ENCODE measurements at places on chromosomes 7 and 10.

GRCh38 chr10:100907175-100907574 is 5.6 kb upstream of the SLF2 start:
- no peak for DNase-seq

- DNase-seq = no peak
These were observed 48.3 kb upstream of the MYL10 start for GRCh38 chr7:101677391-101677790.

DNA sequence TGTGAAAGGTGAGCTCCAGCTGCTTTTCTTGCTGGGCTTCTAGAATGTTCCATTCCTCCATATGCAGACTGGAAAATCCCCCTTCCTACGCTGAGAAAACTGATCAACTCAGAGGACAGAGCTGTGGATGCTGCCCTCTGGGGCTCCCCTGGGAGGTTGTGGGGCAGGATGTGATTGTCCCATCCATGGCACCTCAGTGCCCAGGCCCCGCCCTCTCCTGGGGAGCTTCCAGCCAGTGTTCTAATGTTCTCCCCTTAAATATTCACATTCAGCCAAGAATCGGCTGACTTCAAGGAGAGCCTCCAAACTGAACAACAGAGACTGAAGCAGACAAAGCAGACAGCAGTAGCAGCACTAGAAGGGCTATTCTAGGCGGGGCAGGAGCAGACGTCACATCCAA is 55.0 kb downstream of the RAMP3 start:
- DNase-seq = no peak

- no peak for DNase-seq
These were observed 196.6 kb downstream of the TRIL start for GRCh38 chr7:28761505-28761904.

DNA sequence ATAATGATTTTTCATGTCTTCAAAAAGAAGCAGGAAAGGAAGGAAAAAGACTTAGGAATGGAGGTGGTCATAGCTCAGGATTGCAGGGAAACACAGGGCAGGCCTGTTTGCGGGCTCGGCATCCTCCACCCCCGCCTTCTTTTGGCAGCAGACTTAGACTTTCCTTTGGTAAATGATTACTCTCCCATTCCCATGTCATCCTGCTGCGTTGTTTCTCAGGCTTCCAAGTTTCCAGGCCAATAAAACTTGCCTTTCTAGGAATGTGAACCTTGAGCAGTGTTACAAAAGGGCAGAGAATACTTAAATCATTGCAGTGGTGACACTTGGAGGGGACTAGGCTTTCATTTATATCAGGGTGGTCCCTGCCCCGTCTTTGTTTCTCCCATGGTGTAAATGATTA is 34.0 kb upstream of the DGKB start:
- DNase-seq = no peak

DNA sequence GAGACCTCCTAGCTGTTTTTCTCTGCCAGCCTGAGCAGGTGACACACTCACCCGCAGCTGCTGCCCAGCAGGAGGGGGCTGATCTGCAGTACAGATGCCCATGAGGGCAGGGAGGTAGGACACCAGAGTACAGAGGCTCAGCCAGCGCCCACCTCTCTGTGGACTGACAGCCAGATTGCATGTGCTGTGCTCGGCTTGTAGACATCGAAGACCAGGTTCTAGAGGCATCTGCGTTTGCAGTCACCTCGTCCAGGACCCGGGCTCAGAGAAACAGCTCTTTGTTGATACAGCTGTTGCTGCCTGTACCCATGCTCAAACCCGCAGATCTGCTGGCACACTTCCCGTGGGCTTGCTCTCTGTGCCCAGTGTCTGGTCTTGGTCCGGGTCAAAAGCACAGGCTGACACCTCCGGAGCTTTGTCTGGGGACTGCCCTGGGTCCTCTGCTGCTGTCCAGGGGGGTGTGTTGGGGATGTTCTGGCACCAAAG is 224.7 kb downstream of the GLRX3 start:
- DNase-seq = no peak

GRCh38 chr10:51250278-51250920 is 176.1 kb downstream of the PRKG1 start:
- no peak for DNase-seq

- DNase-seq = no peak
These were observed 329.8 kb downstream of the PLXDC2 start for GRCh38 chr10:20146004-20146403.

- no peak for DNase-seq
These were observed 20.5 kb downstream of the SPAG6 start for GRCh38 chr10:22365644-22366434.

- DNase-seq = no peak
These were observed 70.7 kb downstream of the CRPPA start for GRCh38 chr7:16350634-16351033.

GRCh38 chr7:29770371-29770770 is 35.9 kb upstream of the WIPF3 start:
- DNase-seq = no peak

DNA sequence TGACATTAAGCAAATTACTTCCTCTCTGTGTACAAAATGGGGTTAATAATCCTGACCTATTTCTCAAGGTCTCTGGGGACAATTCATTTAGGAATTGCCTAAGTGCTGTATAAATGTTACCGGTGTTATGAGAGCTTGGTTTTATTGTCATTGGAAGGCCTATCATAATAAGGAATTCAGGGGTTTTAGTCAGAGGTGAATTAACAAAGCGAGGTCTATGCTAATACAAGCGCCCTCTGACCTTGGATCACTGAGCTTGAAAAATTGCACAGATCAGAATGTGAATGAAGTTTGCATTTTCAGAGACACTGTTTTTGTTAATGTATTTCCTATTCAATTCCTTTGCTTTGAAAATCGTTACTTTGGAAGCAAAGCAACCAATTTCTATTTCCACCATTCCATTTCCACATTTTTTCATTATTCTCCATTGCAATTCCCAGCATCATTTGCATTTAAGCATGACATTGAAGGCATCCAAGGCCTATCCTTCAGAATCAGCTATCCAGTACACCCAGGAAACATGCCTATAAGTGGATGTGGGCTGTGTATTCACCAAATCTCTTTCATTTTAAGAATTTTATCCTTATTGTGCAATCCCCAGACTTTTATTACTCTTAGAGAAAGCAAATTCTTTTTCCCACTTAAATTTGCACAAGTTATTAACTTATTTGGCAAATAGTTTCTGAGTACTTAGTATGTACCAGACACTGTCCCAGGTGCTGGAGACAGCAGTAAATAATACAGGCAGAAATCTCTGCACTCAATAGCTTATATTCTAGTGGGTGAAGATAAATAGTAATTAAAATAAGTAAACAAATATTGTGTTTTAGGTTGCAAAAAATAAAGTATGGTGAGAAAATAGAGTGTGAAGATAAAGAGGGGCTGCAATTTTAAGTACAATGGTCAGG is 133.1 kb downstream of the NRCAM start:
- no peak for DNase-seq

DNA sequence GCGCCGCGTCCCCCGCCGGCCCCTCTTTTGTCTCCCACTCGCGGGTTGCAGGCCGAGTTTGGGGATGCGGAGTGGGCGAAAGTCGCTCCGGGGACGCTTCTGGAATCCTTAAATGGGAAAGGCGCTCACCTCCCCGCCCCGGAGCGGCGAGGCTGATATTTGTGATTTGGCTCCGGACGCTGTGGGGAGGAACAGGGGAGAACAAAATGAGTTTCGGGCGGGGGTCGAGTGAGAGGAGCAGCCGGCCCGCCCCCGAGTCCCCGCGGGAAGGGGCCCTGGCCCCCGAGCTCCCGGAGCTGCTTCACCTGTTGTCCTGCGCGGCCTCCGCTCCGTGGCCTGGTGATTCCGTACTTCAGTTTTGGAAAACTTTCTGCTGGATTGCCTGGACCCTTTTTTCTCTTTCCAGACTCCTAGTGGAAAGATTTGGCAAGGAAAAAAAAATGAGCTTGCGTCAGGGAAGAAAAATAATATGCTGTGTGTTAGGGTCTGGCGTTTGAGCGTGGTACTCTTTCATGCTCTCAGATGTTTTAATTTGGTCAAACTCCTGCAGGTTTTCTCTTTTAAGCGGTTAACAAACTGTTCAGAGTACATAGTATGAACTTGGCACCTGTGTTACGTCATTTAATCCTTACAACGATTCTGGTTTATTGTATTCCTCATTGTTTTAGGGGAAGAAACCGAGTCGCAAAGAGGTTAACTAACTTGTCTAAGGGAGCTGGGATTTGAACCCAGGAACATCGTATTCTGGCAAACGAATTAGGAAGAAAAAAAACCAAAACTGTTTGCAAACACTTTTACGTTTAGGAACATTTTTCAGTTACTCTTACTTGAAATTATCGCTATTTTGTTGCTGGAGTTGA is 924 bp downstream of the BMPR1A start:
- DNase-seq = no peak

DNA sequence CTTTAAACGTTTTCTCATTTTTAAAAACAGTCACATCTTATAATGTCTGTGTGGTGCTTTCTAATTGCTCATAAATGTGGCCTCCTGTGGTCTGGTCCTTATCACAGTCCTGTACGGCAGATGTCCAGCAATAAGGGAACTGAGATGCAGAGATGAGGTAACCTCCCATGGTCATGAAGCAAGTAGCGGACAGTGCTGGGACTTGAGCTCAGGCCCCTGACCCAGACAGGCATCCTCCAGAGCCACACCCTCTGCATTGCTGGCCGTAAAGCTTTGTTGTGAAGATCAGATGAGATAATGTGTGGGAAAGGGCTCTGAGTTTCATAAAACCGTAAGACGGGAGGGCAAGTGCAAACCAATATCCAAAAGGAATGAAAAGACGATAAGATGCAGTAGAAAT is 48.2 kb downstream of the DYNC2I1 start:
- no peak for DNase-seq

- no peak for DNase-seq
These were observed 72.5 kb downstream of the PRLHR start for GRCh38 chr10:118522791-118523498.

DNA sequence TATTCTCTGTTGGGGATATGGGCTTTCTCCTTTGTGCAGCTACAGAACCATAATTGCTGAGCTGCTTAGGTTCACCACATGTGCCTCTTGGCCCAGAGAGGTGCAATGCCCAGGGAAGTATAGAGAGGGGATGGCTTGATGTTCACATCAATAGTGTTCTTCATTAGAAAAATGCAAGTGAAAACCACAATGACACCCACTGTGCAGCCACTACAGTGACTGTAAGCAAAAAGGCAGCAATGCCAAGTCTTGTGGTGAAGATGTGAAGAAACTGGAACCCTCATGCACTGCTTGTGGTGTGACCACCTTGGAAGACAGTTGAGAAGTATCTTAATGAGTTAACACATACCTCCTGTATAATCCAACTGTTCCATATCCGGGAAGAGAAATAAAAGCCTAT is 318.9 kb upstream of the ZMIZ1 start:
- DNase-seq = no peak

GRCh38 chr10:22673091-22673392 is 41.3 kb downstream of the PIP4K2A start:
- no peak for DNase-seq

- no peak for DNase-seq
These were observed 180.7 kb upstream of the GPR26 start for GRCh38 chr10:123485341-123485960.

GRCh38 chr10:79046326-79046725 is 22.4 kb upstream of the ZMIZ1 start:
- no peak for DNase-seq

GRCh38 chr10:129871966-129872365 is 92.1 kb downstream of the EBF3 start:
- no peak for DNase-seq

GRCh38 chr7:24455813-24456525 is 117.3 kb upstream of the PALS2 start:
- no peak for DNase-seq

DNA sequence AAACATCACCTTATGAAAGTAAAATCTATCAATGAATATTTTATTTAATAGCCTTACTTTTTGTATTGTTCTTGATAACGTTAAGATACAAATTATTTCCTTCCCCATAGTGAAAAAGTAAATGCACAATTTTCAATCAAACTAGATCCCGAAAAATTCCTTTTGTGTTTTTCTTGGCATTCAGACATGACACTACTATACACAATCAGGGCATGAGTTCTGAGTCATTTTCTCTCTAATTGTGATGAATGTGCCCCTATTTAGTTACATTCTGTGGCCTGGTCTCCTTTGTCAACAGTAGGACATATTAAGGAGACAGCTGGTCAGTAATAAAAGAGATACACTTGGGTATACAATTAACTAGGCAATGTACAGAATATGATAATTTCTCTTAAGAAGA is 19.8 kb downstream of the COL1A2 start:
- DNase-seq = no peak

DNA sequence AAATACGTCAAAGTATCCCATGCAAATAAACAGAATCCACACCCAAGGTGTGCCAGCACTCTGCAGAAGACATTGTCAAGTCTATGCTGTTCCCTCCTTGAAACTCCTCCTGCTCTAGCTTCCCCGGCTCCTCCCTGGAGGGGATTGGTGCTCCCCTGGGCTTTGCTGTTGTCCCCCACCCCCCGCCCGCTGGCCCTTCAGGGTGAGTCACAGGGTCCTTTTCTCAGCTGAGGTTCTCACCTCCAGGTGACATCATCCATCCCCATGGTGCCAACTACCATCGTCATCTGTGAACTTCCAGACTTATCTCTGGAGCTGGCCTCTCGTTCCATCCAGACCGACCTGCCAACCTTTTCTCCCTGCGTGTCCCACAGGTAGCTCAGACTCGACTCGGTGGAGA is 77.0 kb downstream of the ITIH5 start:
- no peak for DNase-seq

GRCh38 chr7:159014297-159015062 is 130.2 kb downstream of the VIPR2 start:
- no peak for DNase-seq

- no peak for DNase-seq
These were observed 42.6 kb upstream of the LRRC4 start for GRCh38 chr7:128073671-128074310.

DNA sequence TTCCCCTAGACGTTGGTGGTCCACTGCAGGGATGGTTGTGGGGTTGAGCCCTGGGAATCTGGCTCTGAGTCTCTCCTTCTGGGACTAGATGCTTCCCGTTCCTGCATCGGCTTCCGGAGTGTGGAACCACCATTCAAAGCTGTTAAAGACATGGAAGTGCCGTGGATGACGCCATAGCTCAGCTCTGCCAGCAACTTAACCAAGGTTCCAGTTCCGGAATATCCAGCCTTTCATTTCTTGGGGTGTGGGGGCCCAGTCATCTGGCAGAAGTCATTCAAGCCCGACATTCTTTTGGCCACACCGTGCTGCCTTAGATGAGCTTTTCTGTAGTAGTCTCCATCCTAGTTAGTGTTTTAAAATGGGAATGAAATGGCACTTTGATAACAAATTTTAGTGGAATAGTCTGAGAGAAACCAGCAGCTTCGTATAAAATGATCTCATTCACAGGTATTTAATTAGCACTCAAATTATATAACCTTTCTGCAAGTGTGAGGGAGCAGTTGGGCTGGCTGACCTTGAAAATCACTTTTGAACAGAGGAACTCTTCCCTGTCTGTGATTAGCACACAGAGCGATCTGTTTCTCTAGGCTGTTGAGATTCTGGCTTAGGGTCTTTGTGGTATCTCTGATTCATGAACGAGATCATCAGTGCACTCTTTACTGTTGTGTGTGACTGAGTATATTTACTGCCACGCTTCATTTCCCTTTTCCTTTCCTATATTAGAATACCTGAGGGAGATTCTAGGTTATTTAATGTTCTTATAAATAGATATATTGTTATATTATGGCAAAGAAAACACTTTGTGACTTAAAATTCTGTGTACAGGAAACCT is 19.9 kb downstream of the LMTK2 start:
- DNase-seq = no peak
